Right cardiac atrium (tissue), 5 donors: ENCODE measurements at places on chromosomes 6 and 20. TPM values are rescaled to one million over a fixed set of nuclear protein-coding genes. Genes with fewer than 3 reads are reported as not detected.

The SSTR4 gene
- total RNA-seq: not detected

The IL17F gene
- not detected for total RNA-seq

- no peak for DNase-seq
Observed at GRCh38 chr20:12086359-12086758, 168.7 kb downstream of the BTBD3 start.

GRCh38 chr6:113672491-113673149, 184.5 kb upstream of the MARCKS start:
- DNase-seq: peak; percentile 76

DNA sequence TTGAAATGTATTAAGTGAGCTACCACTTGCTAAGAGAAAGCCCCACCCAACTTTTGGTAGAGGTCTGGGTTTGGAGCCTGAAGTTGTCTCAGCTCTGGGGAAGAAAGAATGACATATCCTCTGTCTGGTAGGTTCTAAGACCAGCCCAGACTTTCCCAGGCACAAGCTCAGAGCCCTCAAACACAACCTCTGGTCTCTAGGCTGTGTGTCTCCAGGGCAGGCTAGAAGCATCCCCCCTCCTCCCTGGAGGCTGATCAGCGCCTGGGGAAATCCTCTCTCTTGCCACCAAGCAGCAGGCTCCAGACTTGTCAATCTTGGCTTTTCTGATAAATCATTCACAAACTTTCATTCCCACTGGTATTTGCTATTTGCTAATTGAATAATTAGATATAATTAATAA, 226.5 kb upstream of the CST7 start:
- DNase-seq: no peak

GRCh38 chr6:168858926-168859325, 394.7 kb downstream of the THBS2 start:
- no peak for DNase-seq

DNA sequence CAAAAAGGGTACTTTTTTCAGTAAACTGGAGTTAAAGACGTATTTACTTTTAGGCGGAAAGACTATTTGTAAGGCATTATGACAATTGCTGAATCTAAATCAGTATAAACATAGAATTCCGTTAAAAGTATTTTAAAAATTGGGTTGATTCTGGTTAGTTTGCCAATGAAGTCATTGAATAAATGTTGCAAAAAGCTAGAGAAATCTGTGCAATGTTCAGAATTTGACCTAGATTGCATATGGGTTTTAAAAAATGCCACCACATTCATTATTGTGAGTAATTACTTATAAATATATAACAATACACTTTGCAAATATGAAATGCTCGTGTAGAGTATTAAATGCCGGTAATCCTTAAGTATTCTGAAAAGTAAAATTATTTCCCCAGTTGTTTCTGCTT, 116.5 kb upstream of the EEF1E1 start:
- no peak for DNase-seq

GRCh38 chr6:105014954-105015353, 58.0 kb downstream of the LIN28B start:
- DNase-seq: no peak

DNA sequence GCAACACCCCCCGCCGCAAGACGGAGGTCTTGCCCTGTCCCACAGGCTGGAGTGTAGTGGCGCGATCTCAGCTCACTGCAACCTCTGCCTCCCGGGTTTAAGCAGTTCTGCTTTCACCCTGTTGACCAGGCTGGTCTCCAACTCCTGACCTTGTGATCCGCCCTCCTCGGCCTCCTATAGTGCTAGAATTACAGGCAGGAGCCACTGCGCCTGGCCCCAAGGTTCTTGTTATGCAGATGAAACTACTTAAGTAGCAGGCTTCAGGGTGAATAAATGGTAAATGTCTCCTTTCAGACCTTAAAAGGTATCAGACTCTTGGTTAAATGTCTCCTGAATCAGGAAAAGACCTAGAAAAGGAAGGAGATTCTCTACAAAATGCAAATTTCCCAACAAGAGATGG, 95.4 kb upstream of the TMEM181 start:
- no peak for DNase-seq
